Bronchus fibroblast of lung (primary cell): ENCODE measurements at places on chromosomes 5 and 9. TPM values are rescaled to one million over a fixed set of nuclear protein-coding genes. Genes with fewer than 3 reads are reported as not detected.

Gene CAMK2A
- total RNA-seq: 0.45 TPM in 1 of 2 replicates, not detected in the other

Gene ADCY2
- not detected in 2 replicates for total RNA-seq

Gene JADE2
- total RNA-seq: 27.9 and 28.9 TPM in 2 replicates

Gene ITGA1
- total RNA-seq: 7.9 and 12.9 TPM in 2 replicates

Gene CDK9
- 17.8 and 23.2 TPM in 2 replicates for total RNA-seq

Gene GRXCR2
- total RNA-seq: not detected in 2 replicates

Gene QRFP
- not detected in 2 replicates for total RNA-seq

Gene ARID3C
- not detected in 2 replicates for total RNA-seq

Gene KCNV2
- total RNA-seq: not detected in 2 replicates

Gene BAAT
- total RNA-seq: under 0.01 TPM in 1 of 2 replicates, not detected in the other

Gene RAD17
- 14.7 and 16.5 TPM in 2 replicates for total RNA-seq

Gene MRRF
- 36.0 and 36.3 TPM in 2 replicates for total RNA-seq

Gene SUSD1
- total RNA-seq: 8.8 and 10.8 TPM in 2 replicates

Gene CEL
- total RNA-seq: 0.17 and 0.30 TPM in 2 replicates

Gene IFNA2
- total RNA-seq: not detected in 2 replicates

Gene PCDHGB1
- 0.30 and 0.34 TPM in 2 replicates for total RNA-seq

Gene APBA1
- total RNA-seq: 1.5 and 1.9 TPM in 2 replicates

Gene ALDH1B1
- total RNA-seq: 38.5 and 38.8 TPM in 2 replicates

Gene GFI1B
- total RNA-seq: under 0.01 TPM in 1 of 2 replicates, not detected in the other

Gene HSPA4
- 63.8 and 77.5 TPM in 2 replicates for total RNA-seq

Gene FOXI1
- not detected in 2 replicates for total RNA-seq
